ENCODE measurements at places on chromosomes 16 and 17.
A peak's percentile ranks its signal among the peaks of the same experiment; 100 is the strongest.

DNA sequence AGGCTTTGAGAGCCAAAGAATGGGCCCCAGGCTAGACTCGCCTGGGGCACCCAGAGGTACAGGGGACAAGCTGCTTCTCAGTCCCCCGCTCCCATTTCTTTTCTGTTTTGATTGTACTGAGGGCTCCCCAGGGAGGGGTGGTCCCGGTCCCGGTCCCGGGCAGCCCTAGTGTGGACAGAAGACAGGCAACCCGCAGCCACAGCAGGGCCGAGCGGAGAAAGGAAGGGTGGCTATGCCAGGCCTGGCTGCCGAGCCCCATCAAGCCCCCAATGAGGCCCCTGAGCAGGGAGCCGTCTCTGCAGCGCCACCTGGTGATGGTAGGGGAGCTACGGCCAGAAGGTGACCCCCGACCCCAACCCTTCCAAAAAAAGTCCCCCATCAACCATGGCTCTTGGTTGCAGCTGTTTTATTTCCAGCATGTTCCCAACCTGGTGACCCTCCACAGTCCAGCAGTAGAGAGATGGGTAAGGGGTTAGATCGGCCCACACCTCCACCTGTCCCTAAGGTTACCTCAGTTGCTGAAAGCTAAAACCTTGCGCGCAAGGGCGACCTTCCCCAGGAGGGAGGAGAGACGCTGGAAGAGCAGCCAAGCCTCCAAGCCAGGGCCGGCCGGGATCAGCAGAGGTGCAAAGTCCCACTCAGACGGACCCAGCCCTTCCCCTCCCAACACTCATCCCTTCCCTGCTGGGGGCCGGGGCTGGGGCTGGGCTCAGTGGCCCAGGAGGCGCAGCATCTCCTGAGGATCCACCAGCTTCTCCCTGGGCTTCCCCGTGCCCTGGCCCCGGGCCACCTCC is 2.6 kb upstream of the GRIN2C start:
- no peak for DNase-seq

GRCh38 chr17:72053449-72053848 is 67.4 kb upstream of the SOX9 start:
- no peak for DNase-seq

DNA sequence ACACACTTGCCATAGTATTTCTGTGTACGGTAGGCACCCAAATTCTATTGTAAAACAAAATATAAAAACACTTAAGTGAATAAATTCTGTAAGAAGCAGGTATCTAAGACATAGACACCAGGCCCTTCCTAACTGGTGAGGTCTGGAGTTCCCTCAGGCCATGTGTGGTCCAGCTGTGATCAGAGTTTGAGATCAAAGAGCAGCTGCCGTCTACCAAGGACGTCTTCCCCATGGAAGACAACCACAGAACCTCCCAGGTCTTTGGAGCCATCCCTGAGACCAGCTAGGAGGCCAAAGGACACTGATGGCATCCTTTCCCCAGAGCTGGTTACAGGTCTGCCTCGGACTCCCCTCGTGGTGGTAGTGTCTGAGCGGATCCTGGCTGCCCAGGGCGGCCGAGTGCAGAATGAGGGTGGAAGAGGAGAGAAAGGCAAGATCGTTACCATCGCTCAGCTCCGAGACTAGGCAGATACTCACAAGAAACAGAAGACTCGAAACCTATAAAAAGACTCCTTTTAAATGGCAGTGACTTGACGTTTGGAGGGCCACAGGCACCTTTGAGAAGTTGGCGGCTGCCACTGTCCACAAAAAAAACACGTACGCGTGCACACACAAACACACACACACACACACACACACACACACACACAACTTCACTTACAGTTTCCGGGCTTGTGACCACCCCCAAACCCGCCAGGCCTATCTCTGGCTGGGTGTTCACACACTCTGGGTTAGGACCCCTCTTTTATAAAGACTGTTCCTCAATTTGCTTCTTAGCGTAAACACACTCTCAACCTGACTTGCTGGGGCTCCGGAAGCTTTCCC is 7.5 kb downstream of the TIMP2 start:
- DNase-seq: no peak

DNA sequence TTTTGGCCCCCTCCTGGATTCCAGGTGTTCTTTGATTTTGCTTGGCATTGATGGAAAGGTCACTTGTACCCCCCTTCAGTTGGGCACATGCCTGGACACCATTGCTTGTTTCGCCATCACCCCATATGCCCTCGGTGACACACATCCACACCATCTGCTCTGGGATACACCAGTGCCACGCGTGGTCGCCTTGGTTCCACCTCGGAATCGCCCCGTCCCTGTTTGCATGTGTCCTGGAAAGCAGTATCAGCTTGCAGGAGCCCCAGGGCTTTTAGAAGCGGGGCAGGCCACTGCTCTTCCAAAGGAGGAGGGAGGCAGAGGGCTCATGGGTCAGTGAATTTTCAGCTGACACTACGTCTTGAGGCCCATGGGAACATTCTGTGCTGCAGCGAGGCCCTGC is 607.9 kb downstream of the KCNJ18 start:
- DNase-seq: no peak

GRCh38 chr16:75761108-75761507 is 34.8 kb upstream of the CPHXL start:
- no peak for DNase-seq

DNA sequence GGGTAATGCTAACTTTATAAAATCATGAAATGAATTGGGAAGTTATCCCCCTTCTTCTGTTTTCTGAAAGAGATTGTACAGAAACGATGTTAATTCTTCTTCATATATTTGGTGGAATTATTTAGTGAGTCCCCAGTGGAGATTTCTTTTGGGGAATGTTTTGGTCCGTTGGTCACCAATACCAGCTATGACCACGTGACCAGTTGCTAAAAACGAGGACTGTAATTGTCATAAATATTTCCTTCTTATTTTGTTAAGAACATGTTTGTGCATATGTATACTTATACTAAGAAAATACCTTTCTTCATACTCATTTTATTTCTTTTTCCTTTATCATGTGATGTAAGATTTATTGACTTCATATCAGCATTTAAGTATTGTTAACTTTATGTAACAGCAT is 10.3 kb upstream of the DYNLRB2 start:
- no peak for DNase-seq

GRCh38 chr16:89544113-89544512 is 16.4 kb upstream of the RPL13 start:
- no peak for DNase-seq

DNA sequence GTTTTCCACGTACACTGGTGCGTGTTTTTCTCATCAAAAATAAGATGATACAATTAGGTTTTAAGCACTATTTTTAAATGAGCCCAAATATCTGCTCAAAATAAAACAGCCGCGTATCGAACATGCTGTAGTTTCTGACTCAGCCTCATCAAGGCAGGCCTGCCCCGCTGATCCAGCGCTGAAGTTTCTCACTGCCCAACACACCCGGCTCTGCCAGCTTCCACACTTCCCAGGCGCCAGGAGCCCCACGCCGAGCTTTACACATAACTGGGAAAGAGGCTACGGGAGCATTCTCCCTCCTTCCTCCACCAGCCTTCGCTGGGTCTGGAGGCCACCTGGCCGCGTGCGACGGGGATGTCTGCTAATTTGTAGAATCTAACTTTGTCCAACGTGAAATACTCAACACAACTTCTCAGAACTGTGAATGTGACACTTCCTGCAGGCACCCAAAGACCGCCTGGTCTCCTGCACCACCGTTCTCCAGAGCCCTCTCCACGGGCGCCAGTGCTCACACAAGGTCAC is 42.1 kb downstream of the MAP1LC3B start:
- DNase-seq: no peak

DNA sequence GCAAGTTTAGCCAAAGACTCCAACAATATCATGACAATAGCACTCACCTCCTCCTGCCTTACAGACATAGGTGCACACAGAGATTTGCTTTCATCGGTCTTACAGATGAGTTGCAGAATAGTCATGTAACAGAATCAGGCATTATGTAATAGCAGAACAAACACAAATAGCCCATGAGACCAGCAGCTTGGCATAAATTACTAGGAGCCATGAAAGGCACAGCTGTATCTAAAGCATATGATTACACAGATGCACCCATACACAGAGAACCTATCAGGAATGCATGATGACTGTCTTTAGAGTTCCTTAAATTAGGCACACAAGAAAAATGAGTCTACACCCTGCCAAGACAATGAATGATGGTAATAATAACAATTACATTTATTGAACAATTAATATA is 342.0 kb upstream of the XYLT1 start:
- no peak for DNase-seq

- no peak for DNase-seq
Measured at GRCh38 chr17:37373530-37374159, 2.1 kb upstream of the C17orf78 start.

GRCh38 chr16:56610017-56610608 is 1.7 kb downstream of the MT2A start:
- DNase-seq: peak; percentile 87

- no peak for DNase-seq
Measured at GRCh38 chr16:74757349-74757748, 17.3 kb downstream of the FA2H start.

GRCh38 chr17:79626156-79626890 is 15.5 kb upstream of the RBFOX3 start:
- no peak for DNase-seq

All from epithelial cell of proximal tubule (primary cell).